ENCODE measurements at places on chromosomes 5 and 9.

- no peak for DNase-seq
Observed at GRCh38 chr5:172541099-172541772, 86.9 kb upstream of the SH3PXD2B start.

- no peak for DNase-seq
Observed at GRCh38 chr9:68949271-68950000, 64.5 kb downstream of the PRKACG start.

- DNase-seq: no peak
Observed at GRCh38 chr9:128787659-128788058, 606 bp downstream of the TBC1D13 start.

- DNase-seq: no peak
Observed at GRCh38 chr9:103941104-103941503, 153.0 kb upstream of the SMC2 start.

DNA sequence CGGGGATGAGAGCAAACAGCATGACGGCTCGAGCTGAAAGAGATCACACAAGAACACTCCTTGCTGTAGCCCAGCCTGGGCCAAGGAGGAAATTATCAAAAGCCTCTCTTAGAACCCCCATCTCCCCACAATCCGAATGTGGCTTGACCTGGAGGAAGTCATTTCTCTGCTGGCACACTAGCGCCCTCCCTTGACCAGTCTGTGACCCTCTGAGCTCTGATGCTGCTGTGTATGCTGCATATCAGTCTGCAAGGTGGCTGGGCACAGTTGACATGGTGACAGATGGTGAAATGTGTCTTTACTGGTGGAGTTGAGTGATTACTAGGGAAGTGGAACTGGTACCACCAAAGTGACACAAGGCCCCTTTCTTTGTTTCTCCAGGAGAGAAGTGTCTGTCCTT is 3.3 kb downstream of the SLC46A2 start:
- no peak for DNase-seq

DNA sequence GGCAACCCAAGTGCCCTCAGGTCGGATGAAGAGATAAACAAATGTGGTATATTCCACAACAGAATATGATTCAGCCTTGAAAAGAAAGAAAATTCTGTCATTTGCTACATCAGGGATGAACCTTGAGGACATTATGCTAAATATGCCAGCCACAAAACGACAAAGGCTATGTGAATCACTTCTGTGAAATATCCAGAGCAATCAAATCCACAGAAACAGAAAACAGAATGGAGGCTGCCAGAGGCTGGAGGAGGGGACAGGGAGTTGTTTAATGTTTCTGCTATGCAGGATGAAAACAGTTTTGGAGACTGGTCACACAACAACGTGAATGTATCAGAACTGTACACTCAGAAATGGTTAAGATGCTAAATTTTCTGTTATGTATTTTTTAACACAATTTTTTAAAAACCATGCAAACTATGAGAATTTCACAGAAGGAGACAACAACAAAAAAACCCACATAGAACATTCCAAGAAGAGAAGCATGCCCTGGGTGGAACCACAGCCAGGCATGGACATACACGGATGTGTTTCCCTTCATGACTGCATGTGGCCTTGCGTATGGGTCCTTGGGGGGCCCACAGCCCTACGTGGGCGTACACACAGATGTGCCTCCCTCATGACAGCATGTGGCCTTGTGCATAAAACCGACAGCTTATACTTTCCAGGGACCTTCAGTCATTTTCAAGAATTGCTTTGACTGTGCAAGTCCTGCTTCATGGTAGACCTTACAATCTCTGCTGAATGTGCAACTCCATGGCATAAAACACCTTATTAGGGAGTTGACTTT is 146.7 kb downstream of the ROR2 start:
- DNase-seq: no peak

DNA sequence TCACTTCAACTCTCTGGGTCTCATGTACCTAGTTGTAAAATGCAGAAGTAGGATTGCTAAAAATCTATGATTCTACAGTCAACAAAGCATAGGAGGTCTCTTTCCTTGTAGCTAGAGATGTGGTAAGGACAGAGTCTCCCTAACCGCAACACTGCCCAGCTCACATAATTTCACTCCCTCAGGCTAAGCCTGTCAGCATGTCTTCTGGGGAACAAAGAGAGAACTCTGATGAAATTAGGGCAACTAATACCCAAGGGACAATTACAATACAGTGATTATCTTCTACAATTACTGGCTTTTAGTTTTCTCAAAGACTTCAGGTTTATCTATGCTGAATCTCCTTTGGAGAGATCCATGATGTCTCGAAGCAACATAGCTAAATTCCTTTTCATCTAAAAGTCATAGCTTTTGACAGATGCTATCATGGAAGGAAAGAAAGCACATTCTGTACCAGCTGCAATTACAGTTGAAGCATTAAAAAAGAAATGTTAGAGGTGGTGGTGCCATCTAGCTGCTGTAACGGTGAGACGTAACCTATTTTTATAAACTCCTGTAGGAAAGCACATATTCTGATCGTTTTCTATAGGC is 141.1 kb upstream of the TARS1 start:
- DNase-seq: peak; percentile 39

DNA sequence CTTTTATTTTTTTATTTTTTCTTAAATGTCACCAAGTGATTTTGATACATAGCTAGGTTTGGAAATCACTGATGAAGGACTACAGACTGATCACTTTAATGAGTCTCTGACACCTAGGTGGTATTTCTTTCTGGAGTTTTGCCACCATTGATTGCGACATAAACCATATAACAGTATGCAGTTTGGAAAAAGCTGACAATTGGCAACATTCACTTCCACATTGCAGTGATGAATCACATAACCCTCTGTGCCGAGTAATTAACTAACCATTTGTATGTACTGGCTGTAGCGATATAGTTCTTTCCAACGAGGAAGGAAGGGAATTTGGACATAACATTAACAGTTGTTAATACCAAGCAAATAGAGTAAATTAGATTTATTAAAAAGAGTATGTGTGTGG is 222.9 kb upstream of the EFNA5 start:
- no peak for DNase-seq

- no peak for DNase-seq
Observed at GRCh38 chr9:38309324-38310195, 82.9 kb upstream of the ALDH1B1 start.

GRCh38 chr5:66354422-66354821 is 210.3 kb downstream of the SREK1 start:
- DNase-seq: no peak

DNA sequence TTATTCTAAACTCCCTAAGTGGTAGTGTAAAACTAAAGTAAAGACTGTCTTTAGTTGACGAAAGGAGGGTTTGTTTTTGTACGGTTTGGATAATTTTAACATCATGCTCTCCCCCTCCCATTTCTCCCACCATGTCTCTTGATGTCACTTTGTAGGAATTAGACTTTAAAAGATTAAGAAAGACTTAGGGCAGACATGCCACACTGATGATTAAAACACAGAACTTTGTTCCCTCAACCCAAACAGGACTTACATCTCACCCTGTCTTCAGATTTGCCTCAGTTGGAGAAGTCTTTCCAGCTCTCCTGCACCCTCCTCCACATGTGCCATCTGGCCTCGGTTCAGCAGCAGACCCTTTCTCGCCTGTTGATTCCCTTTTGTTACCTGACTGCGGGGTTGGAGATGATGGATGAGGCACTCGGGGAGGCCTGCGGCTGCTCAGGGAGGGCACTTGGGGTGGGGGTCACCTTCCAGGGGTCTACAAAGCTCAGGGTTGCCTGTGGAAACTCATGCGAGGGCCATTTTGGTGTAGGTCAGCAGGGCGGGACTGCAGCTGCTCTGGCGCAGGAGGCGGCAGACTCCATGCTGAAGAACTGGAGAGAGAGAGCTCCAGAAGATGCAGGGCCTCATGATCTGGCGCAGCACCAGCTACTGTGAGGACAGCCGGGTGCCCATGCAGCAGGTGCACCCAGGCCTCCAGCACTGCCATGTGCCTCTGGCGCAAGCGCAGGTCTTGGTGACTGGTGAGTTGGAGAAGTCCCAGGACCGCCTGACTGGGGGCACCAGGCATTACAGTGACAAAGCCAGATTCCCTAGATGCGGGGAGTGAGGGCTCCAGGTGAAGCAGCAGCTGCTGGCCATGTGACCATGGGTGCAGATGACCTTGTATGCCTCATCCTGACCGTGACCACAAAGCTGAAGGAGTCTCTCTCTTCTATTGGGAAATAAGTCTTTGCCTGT is 24.5 kb upstream of the EXOC3 start:
- no peak for DNase-seq

GRCh38 chr5:120638449-120638848 is 174.3 kb downstream of the PRR16 start:
- DNase-seq: peak; percentile 15

DNA sequence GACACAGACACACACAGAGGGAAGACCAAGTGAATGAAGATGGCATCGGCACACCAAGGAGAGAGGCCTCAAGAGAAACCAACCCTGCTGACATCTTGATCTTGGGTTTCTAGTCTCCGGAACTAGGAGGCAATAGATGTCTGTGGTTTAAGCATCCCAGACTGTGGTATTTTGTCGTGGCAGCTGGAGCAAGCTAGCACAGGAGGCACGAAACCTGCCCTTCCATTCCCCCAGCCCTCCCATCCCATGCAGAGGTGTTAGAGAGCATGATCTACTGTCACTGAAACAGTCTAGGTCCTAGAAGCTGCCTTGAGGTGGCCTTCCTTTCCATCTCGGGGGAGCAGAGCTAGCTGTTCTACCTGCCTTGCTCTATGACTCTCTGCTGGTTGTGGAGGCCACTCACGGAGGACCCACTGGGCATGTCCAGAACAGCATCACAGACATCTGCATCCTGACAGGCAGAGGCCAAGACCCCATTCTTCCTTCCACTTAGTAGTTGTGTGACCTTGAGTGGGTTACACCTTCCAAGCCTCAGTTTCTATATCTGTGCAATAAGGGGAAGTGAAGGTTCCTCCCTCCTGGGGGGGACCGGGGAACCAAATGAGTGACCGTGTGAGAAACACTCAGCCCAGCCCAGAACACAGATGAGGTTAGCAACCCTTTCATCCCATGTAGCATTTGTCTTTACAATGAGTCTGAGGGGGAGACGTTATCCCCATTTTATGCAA is 134.3 kb upstream of the BOD1 start:
- DNase-seq: no peak

DNA sequence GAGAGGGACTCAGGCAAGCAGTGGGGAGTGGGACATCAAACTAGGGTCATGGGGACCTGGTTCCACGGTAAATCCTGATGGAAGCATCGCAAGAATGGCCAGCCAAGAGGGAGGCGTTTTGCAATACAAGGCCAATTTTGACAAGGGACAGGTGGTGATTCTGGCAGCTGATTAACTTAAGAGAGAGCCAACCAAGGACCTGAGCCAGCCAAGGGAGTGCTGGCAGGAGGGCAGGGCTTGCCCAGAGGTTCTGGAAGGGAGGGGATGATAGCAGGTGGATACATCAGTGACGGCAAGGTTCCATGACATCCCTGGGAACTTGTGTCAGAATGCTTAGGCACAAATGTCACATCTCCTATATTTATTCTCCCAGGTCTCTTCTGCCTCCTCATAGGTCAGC is 32.8 kb upstream of the PUM3 start:
- DNase-seq: no peak

GRCh38 chr5:68444048-68444447 is 228.5 kb downstream of the PIK3R1 start:
- DNase-seq: no peak

DNA sequence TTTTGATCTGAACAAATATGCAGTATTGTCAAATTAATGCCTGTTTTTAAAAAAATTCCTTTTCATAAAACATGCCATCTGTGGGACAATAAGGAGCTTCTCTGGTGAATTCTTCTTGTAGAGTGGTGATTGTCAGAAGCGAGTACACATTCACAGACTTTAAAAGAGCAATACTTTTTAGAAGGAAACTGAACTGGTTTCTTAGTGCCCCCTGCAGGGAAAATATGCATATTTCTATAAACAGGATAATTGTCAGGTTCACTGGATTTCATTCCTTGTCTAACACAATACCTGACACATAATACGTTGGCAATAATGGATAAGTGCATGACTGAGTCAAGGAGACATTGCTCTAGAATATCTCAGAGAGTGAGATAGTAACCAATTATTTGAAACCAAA is 133.7 kb downstream of the KIF4B start:
- DNase-seq: no peak

- DNase-seq: peak; percentile 99
Observed at GRCh38 chr9:129177791-129178567, at the start of gene IER5L. Gene IER5L (minus strand): TSS chr9:129178261. CDS start chr9:129178052, 209 bp downstream.

DNA sequence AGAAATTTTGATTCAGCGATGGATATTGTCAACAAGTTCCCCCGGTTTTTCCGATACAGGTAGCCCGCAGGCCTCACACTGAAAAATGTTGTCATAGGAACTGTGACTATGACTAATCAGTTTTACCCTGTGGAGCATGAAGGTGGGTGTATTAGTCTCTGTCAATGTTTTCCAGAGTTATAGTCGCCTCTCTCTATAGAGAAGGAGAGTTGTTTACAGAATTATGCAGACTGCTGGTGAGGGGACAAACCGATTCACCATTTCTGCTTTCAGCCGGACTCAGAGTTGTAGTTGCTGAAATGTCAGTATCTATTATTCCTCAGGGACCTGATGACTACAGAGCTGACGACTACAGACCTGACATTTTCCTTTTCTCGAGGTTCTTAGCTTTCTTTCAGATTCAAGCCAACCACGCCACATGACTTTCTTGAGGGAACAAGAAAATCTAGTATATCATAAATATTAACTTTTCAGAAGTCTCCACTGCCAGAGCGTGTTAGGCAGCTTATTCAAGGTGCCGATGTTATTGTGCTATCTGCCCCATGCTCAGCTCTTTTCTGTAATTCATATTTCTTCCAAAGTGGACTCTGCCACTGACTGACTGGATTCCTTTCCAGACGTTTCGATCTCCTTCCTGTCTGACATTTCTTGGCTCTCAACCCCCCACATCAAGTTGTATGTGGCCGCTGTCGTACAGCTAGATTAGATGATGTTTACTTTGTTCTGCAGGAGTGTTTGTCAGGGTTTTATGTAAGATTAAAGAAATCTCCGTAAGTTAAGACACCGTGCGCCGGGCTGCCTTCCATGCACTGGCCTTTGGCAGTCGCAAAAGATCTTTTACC is 178.1 kb downstream of the FGF1 start:
- DNase-seq: no peak

GRCh38 chr5:119435436-119436132 is 16.7 kb upstream of the HSD17B4 start:
- DNase-seq: no peak

- DNase-seq: peak; percentile 85
Observed at GRCh38 chr9:136694163-136694871, 7.1 kb upstream of the AGPAT2 start.

GRCh38 chr5:150284311-150284710 is 5.3 kb downstream of the CAMK2A start:
- DNase-seq: no peak

- DNase-seq: no peak
Observed at GRCh38 chr9:114228016-114228808, 72.9 kb downstream of the COL27A1 start.

GRCh38 chr5:153900703-153901395 is 137.9 kb downstream of the FAM114A2 start:
- DNase-seq: no peak

- no peak for DNase-seq
Observed at GRCh38 chr5:5422819-5423515, 490 bp downstream of the ICE1 start.

DNA sequence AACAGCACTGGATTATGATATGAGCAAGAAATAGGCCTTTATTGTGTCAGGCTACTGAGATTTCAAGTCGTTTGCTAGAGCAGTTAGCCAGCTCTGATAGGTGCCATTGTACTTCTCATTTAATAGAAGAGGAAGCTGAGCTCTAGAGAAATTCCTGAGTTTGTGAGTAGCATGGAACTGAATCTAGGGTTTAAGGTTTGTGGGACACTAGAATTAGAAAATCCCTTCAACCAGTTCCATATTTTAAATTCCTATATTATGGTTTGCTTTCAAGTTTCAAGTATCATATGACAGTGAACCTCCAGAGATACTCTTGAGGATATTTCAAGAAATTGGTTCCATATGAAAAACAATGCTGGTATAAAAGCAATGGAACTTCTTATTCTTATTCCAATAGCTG is 87.6 kb downstream of the ANKRD55 start:
- DNase-seq: no peak

All from D341Med (cell line).